ENCODE measurements at places on chromosomes 3 and 15.
A peak's percentile ranks its signal among the peaks of the same experiment; 100 is the strongest.

- H3K27ac ChIP-seq, result no peak overlapping the region
- H3K4me1 ChIP-seq, result no peaks in the 10 kb centered on the region
- H3K4me3 ChIP-seq, result no peak overlapping the region
- H3K27me3 ChIP-seq, result no peaks in the 10 kb centered on the region
- no peak for DNase-seq
- H3K36me3 ChIP-seq, result no peaks in the 10 kb centered on the region
Observed at GRCh38 chr3:30233913-30234646, 372.3 kb upstream of the TGFBR2 start.

DNA sequence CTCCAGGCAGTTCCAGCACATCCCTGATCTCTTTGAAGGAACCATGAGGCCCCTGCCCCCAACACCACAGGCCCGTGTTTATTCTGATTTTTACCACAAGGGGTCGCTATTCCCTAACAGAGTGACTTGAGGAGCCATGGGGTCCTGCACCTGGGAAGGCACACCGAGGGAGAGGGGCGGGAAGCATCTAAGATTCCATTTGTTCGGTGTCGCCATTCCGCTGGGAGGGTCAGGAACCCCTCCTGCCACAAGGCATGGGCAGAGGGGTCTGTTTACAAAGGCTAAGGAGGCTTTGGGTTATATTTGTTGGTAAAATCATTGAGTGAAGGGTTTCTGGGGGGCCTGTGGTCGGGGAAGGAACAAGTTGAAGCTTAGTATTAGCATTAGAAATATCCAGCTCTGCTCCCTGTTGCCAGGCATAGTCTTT is 77.1 kb downstream of the WDR76 start:
- peak; percentile 54 for DNase-seq
- no peaks in the 10 kb centered on the region for H3K36me3 ChIP-seq
- no peak overlapping the region for H3K27ac ChIP-seq
- no peaks in the 10 kb centered on the region for H3K27me3 ChIP-seq
- peak overlapping the region; percentile 35 for H3K4me3 ChIP-seq

- H3K27me3 ChIP-seq, result peaks cover 50% of the 10 kb centered on the region
- H3K4me1 ChIP-seq, result no peaks in the 10 kb centered on the region
- H3K4me3 ChIP-seq, result no peak overlapping the region
- H3K36me3 ChIP-seq, result no peaks in the 10 kb centered on the region
- no peak for DNase-seq
Observed at GRCh38 chr3:185815391-185816282, 9.2 kb downstream of the IGF2BP2 start.

GRCh38 chr3:190150681-190151080 is 30.0 kb upstream of the P3H2 start:
- no peaks in the 10 kb centered on the region for H3K36me3 ChIP-seq
- DNase-seq, result no peak
- H3K4me3 ChIP-seq, result no peak overlapping the region

DNA sequence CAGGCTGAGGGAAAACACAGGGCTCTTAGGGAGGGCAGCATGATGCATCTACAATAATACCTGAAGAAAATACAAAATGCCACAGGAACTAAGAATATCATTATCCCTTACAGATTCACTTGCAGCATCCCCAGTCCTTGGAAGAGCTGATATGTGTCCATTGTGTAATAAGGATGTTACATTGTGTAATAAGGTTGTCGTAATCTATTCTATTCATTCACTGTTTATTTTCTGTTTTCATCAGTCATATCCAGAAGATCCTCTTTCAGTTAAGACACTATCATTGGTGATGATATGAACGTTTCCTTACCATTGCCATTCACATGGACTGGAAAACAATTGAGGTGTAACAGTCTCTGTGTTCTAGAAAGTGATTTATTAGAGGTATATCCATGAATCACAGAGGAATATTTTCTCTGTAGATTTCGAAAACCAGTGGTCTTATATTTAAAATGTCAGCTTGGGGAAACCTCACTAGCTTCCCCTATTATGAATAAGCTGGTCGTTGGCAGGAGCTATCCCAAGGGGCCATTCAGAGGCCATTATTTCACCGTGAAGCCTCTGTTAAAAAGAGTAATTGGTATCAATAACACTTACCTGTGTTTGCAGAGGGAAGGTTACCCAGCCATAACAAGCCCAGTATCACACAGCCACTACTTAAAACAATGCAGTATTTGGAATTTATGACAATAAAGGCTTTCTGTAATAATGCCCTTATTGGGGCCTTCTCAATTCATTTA is 241.1 kb downstream of the ZNF385D start:
- no peaks in the 10 kb centered on the region for H3K4me1 ChIP-seq
- no peak overlapping the region for H3K27ac ChIP-seq
- DNase-seq, result no peak

- DNase-seq, result no peak
- no peak overlapping the region for H3K4me3 ChIP-seq
- no peaks in the 10 kb centered on the region for H3K4me1 ChIP-seq
- no peaks in the 10 kb centered on the region for H3K27me3 ChIP-seq
Observed at GRCh38 chr15:80172401-80172800, 19.6 kb downstream of the FAH start.

DNA sequence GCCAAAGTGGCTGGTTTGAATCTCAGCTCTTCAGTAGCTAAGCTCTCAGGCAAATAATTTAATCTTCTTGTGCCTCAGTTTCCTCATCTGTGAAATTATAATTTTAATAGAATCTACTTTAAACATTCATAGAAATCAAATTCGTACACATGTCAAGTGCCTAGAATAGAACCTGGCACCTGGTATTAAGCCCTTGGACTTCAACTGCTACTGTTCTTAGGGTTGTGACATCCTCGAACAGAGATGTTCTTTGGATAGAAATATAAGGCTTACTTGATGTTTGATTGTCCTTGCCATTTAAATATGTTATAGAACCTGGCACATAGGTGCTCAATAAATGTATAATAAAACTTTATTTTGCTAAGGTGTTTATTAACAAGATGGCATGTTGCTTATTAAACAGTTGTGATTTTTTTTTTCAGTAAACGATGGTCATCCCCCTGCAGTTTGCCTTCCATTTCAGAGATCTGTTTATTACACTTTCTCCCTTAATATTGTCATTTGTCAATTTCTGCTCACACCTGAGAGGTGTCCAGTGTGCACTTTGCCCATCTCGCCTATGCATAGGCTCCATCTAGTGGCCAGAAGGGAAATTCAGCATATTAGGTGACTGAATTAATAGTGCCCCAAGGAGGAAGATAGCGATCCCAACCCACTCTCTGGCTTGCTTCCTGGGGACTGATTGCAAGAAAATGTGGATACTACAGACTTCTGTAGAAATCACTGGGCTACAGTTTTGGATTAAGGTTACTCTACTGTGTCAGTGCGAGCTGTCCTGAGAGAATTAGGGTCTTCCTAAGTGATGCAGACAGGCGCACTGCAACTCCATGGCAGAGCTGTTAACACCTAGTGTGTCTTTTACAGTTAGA is 10.7 kb downstream of the IGF1R start:
- H3K4me1 ChIP-seq, result no peaks in the 10 kb centered on the region
- H3K4me3 ChIP-seq, result no peak overlapping the region
- peaks cover 52% of the 10 kb centered on the region for H3K27me3 ChIP-seq

GRCh38 chr3:104685492-104685891 is 681.2 kb upstream of the ALCAM start:
- H3K27me3 ChIP-seq, result no peaks in the 10 kb centered on the region
- H3K4me1 ChIP-seq, result no peaks in the 10 kb centered on the region
- H3K36me3 ChIP-seq, result no peaks in the 10 kb centered on the region
- no peak for DNase-seq
- H3K27ac ChIP-seq, result no peak overlapping the region
- no peak overlapping the region for H3K4me3 ChIP-seq

- DNase-seq, result no peak
- peaks cover 61% of the 10 kb centered on the region for H3K27me3 ChIP-seq
- H3K27ac ChIP-seq, result no peak overlapping the region
Observed at GRCh38 chr15:39310633-39311032, 270.2 kb upstream of the THBS1 start.

Data from effector memory CD8-positive, alpha-beta T cell (primary cell).